ENCODE measurements at places on chromosomes 11 and 22. TPM values are rescaled to one million over a fixed set of nuclear protein-coding genes. Genes with fewer than 3 reads are reported as not detected.

DNA sequence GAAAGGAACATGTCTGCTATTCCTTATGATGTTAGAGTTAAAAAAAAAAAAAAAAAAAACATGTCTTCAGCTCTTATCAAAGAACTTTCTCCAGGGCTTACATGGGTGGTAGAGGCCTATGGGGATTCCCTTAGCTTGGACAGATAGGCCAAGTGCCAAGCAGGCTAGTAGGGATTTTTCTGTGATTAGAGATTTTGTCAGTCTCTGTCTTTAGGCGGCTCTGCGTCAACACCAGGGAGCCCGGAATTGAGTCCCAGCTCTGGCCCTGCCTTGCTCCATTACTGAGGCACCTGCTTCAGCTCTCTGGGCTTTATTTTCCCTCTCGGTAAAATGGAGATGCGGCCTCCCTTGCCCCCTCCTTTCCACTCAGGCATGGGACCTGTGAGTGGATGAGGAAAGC is 13.1 kb downstream of the CRY2 start:
- ATAC-seq = no peak

- ATAC-seq = no peak
Measured at GRCh38 chr11:64691543-64691942, 31.5 kb downstream of the NRXN2 start.

GRCh38 chr11:72634472-72635095 is 39.6 kb downstream of the PDE2A start:
- no peak for ATAC-seq

GRCh38 chr11:38305682-38306081 is 1707.6 kb upstream of the RAG2 start:
- no peak for ATAC-seq

DNA sequence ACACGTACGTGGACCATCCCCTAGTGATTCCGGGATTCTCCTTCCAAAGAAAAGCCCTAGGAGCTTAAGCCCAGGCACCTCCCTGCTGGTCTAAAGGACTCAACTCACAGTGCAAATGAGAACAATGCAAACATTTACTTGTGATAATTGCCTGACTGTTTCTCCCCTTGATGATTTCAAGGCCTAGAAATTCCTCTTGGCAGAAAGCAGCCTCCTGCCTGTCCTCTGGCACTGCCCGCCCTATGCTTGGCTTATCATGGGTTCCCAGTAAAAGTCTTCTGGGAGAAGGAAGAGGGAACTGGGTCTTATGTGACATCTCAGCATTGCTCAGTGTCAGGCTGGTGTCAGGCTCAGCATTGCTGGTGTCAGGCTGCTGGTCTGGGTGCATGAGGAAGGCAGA is 351.8 kb downstream of the SHANK2 start:
- no peak for ATAC-seq

- no peak for ATAC-seq
Measured at GRCh38 chr11:94873916-94874540, 99.3 kb downstream of the CWC15 start.

DNA sequence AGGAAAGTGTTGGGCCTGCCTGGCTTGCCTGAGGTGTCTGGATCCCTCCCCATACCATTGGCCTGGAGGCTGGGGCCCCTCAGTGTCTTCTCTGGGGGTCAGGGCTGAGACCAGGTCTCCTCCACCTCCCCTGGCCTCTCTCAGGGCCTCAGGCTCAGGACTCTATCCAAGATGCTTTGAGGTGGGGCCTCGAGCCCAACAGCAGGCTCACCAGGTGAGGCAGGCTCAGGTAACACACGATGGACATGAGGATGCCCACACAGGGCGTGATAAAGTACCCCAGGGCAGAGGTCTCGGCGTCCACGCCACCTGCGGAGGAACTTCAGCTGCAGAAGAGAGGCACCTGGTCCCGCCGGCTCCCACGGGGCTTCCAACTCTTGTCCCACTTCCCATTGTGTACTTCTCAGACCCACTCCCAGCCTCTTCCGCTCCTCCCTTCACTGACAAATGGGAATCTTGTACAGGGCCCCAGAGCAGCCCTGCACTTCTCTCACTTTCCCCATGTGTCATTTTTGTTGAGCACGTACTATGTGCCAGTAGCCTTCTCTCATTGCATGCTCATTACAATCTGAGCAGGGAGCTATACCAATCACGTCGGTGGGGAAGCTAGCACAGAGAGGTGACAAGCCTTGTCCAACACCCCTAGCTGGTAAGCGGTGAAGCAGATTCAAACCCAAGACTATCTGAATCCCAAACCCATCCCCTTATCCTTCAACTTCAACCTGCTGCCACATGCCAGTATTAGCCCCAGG is 3.8 kb downstream of the SLC29A2 start:
- no peak for ATAC-seq

DNA sequence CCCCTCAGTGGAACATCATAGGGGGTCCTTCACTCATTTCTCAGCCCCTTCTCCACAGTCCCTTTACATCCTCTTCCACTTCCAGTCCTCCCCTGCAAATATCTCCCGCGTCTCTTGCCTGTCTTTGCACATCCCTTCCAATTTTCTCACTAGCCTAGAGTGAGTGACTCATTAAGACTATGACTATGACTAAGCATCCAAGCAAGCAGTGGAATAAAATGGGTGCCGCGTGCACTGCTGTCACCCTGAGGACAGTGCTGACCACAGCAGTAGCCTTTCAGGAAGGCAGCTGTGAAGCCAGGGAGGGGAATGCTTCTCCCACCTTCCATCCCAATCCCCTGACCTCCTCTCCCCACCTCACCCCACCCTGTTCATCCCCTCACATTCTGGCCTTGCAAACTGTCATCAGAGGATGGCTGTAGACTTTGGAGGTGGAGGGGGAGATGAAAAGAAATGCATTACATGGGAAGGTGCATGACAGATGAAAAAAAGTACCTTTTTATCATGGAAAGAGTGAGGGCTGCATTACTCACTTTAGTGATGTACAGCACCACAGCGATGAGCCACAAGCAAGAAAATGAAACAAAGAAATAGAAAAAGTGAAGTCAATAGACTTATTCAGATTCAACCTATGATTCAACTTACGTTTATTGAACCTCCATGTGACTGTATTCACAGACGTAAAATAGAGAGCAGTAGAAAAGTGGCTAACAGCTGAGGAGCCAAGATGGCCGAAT is 948.2 kb downstream of the NTM start:
- ATAC-seq = peak; percentile 100

DNA sequence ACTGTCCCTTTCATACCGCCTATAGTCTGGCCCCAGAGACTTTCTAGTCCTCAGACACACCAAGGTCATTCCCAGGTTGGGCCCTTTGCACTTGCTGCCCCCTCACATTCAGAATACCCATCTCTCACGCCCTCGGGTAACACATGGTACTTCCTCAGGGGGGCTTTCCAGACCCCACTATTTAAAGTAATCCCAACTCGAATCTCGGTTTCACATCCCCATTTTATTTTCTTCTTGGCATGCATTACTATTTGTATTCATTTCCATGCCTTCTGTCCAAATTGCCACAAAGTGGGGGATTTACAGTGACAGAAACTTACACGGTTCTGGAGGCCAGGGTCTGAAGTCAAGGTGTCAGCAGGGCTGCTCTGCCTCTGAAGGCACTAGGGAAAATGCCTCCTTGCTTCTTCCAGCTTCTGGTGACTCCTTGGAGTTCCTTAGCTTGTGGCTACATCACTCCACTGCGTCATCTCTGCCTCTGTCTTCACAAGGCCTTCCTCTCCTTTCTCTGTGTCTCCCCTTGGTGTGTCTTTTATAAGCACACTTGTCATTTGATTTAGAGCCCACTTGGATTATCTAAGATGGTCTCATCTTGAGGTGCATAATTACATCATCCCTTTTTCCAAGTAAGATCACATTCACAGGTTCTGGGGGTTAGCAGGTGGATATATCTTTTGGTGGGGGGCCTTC is 15.1 kb downstream of the RCN1 start:
- ATAC-seq = peak; percentile 67

- ATAC-seq = no peak
Measured at GRCh38 chr11:112227471-112227870, 1.2 kb downstream of the PTS start.

GRCh38 chr11:115423728-115424459 is 80.3 kb downstream of the CADM1 start:
- ATAC-seq = no peak

DNA sequence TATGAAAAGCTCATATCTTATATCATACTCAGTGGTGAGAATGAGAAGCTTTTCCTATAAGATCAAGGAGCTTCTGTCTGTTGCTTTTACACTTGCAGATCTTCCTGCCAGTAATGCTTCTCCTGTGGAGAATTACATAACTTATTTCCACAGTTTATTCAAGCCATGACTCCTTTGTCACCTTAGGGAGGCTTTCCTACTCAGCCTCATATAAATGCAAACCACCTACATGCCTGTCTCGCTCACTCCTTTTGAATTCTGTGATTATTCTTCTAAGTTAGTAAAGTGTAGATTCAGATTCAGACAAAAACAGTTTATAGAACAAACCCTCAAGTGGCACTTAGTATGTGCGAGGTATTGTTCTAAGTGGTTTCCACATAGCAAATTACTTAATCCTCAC is 716.1 kb upstream of the ANO3 start:
- ATAC-seq = no peak

- ATAC-seq = no peak
Measured at GRCh38 chr11:116823031-116823843, at the start of gene APOA4. Gene APOA4 (minus strand): TSS chr11:116823304. CDS start chr11:116823191, 113 bp downstream.

DNA sequence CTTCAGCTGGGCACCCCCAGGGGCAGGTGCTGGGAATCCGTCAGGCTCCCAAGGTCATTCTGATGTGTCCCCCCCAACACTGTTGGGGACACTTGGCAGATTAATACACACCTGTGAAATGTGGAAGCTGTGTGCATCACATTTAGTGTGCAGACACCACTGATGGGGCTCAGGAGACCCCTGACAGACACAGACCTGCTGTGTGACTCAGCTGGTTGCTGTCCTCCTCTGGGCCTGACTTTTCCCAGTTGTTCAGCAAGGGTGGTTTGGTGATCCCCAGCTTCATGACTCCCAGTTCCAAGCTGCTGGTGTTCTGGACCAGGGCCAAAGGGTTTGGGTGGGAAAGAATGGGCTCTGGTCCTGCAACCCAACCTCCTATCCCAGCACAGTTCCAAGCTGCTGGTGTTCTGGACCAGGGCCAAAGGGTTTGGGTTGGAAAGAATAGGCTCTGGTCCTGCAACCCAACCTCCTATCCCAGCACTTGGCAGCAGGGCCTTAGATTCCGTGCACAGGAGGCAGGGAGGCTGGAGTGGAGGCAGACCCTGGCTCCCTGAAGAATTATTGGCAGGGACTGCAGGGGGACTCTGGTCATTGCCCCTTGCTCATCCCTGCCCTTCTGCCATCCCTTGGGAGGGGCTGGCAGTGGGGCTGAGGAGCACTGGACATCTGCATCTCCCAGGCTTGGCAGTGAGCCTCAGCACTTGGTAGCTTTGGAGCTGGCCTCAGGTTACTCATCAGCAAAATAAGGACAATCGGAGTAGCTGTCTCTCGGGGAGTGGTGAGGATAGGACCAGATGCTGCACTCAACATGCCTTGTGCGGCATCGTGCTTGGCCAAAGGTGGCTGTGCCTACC is 8.4 kb upstream of the OMP start:
- ATAC-seq = no peak

GRCh38 chr11:8624698-8625097 is 30.7 kb upstream of the STK33 start:
- ATAC-seq = no peak

- ATAC-seq = no peak
Measured at GRCh38 chr11:20261526-20261925, 101.3 kb upstream of the DBX1 start.

DNA sequence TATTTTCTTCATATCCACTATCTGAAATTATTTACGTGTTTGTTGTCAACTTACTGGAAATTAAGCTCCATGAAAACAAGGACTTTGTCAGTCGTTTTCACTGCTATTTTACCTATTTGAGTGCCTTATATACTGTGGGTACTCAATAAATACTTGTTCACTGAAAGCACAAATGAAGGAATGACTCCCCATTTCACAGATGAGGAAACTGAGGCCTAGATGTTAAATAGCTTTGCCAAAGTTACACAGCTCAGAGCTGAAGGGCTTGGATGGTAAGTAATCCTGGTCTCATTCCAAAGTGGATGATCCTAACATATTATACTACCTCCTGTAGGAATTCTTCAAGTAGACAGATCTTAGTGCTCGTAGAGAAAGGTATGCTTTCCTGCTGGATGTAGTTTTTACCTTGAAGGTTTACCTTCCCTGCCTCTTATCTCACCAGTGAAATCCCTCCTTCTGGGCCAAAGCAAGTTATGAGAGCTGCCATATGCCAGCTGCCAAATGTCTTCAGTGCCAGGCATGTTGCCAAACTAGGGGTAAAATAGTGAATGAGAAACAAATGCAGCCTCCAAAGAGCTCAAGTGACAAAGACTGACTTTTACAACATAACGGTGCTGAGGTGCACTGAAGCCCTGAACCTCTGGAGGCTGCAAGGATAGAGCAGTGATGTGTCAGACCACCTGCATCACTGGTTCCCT is 129.7 kb downstream of the TRIM44 start:
- ATAC-seq = no peak

DNA sequence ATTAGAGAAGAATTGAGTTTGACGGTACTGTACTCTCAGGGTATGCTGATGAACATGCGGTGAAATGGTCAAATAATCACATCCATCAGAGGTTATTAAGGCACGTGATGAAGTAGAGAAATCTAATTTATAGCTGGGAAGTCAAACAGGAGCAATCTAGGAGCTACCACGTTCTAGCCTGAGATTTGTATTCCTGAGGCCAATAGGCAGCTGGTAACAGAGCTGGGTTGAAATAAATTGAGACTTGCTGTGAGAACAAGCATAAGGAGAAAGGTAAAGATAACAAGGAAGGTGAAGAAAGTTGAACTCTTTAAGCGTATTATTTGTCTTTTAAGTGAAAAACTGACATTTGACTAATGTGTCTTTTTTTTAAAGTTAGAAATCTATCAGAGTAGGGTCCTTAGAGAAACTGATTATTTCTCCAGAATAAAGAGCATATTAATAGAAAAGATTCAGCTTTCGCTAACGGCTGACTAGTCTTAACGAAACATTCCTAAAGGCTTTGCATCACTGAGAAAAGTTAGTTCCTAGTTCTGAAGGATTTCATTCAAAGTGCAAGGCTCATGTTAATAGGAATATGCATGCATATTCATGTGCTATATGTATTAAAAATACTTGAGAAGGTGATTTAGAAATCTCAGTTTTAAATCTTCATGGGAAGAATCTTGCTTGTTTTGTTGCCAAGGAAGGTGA is 5.2 kb upstream of the WEE1 start:
- ATAC-seq = peak; percentile 11

DNA sequence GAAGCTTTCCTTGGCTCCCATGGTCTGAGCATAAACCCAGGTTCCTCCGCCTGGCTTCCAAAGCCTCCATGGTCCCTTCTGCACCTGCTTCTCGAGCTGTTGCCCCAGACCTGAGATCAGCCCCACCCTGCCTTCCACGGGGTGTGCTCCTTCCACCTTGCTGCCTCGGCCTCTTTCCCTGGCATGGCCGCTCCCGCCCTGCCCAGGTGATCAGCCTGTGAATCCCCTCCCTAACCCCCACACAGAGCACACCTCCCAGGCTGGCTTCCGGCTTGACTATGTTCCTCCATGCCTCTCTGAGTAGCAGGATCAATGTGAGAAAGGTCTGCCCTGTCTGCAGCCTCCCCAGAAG is 2.7 kb upstream of the PPP6R3 start:
- ATAC-seq = no peak

GRCh38 chr11:128405714-128406662 is 181.4 kb downstream of the ETS1 start:
- peak; percentile 32 for ATAC-seq

GRCh38 chr22:49106842-49107152 is 720.9 kb downstream of the BRD1 start:
- ATAC-seq = no peak

Gene GSTT2B
- 6.1 TPM for total RNA-seq

Gene FAM180B
- total RNA-seq = 0.27 TPM

Gene OR51I1
- not detected for total RNA-seq

Gene SEPTIN3
- total RNA-seq = 113 TPM

Gene PRR33
- total RNA-seq = 0.18 TPM

Data from motor neuron (in vitro differentiated cells).